ENCODE measurements at places on chromosomes 11 and 22.
A peak's percentile ranks its signal among the peaks of the same experiment; 100 is the strongest.

GRCh38 chr11:117595440-117595839 is 201.6 kb downstream of the DSCAML1 start:
- no peak for DNase-seq

GRCh38 chr11:114152785-114153184 is 93.3 kb downstream of the ZBTB16 start:
- no peak for DNase-seq

- no peak for DNase-seq
Measured at GRCh38 chr11:72743321-72744221, 8.6 kb downstream of the ARAP1 start.

GRCh38 chr11:44010789-44011251 is 37.0 kb upstream of the ACCSL start:
- no peak for DNase-seq

- no peak for DNase-seq
Measured at GRCh38 chr11:2663915-2664314, 35.9 kb downstream of the KCNQ1OT1 start.

DNA sequence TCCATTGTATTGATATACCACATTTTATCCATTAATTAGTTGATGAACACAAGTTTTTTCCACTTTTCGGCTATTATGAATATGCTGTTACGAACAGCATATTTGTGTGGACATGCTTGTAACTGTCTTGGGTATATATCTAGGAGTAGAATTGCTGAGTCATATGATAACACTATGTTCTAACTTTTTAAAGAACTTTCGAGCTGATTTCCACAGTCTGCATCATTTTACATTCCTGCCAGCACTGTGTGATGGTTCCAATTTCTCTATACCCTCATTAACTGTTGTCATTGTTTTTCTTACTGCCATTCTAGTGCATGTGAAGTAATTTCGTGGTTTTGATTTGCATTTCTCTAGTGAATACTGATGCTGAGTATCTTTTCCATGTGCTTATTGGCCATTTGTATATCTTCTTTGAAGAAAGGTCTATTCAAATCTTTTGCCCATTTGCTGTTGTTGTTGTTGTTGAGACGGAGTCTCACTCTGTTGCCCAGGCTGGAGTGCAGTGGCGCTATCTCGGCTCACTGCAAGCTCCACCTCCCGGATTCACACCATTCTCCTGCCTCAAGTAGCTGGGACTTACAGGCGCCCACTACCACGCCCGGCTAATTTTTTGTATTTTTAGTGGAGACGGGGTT is 7.4 kb upstream of the RCE1 start:
- DNase-seq, result no peak

DNA sequence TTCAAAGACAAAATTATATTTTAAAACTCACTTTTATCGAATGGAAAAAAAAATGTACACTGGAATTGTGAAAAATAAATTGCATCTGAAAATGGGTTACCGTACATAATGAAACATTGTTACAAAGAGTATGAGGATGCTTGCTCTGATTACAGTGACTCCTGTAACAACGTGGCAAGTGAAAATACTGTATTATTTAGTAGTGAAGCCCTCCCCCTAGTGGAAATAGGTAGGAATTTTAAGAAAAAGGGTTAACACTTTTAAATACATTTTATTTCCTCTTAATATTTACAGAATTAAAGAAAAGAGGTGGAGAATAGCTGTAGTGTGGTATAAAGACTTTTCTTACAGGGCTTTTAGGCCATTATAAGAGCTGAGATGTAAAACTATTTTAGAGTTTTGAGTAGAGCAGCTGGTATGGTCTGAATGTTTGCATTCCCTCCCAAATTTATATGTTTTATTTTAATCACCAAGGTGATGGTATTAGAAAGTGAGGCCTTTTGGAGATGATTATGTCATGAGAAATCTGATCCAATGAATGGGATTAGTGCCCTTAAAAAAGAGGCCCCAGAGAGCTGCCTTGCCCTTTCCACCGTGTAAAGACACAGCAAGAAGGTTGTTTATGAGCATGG is 25.2 kb downstream of the FAM76B start:
- DNase-seq, result no peak

- DNase-seq, result no peak
Measured at GRCh38 chr22:27250886-27251285, 550.7 kb downstream of the MN1 start.

GRCh38 chr11:95093548-95093947 is 3.9 kb downstream of the ENDOD1 start:
- DNase-seq, result no peak

- no peak for DNase-seq
Measured at GRCh38 chr11:77471558-77472193, 2.2 kb downstream of the PAK1 start.

- peak; percentile 33 for DNase-seq
Measured at GRCh38 chr22:36873614-36874308, 13.0 kb downstream of the NCF4 start.

DNA sequence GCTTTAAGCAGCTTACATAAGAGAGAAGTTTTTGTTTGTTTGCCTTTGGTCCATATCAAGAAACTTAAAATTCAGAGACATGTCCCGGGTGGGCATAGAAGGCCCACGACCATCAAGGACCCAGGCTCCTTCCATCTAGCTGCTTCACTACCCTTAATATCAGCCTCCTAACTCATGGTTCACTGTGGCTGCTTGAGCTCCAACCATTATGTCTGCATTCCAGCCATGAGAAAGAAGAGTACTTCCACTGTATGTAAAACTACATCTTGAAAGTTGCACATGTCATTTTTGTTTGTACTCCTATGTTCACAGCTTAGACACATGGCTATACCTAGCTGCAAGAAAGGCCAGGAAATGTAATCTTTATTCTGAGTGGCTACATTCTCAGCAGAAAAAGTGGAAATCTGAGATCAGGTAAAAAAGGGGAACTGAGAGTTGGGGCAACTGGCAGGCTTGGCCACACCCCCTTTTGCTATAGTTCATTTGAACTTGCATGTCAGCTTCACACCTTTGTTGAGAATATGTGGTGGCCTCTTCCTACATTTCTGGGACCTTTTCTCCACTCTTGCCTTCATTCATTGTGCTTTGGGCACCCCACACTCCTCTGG is 81.3 kb upstream of the TP53I11 start:
- DNase-seq, result no peak

GRCh38 chr22:37809672-37810333 is 2.1 kb downstream of the GCAT start:
- no peak for DNase-seq

DNA sequence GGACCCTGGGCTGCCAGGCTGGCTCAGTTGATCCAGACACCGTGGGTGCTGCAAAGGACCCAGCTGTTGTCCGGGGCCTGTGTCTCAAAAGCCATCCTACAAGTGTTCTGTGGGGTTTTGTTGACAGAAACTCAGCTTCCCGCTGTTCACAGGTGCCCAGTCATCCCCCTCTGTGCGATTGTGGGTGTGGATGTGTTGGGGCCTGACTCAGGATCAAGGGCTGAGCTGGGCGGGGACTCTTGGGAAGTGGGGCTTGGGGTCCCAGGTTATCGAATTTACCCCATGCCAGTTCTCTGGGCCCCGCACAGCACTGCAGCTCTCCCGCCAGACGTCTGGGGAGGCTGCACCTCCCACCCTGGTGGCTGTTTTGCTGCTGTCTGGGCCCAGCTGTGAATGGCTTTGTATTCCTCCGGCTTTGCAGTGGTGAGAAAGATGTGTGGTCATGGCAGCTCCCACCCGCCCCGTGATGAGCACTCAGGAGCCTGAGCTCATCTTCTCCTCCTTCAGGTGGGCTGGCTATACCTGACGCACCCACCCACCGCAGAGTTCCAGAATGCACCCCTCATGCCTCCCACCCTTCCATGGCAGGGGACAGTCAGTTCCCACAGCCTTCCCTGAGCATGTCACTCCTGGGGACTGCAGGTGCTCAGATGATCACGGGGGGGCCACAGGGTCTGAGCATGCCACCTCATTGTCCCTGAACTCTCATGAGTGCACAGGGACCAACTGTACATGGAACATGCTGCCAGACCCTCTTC is 3.6 kb upstream of the AP2A2 start:
- no peak for DNase-seq

DNA sequence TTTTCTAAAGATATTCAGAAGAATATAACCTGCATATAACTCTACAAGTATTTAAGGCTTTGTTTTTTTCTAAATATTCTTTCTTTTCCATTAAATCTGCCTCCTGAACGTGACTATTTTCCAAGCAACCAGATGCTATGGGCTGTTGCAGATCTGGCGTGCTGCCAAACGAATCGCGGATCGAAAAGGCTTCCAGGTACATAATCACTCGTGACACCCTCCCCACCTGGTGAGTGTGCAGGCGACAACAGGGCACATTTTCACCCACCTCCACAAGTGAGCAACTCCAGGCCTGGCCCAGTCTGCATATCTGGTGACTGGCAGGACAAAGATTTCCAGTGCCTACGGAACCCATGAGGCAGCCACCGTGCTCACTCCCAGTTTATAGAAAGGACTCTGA is 660.1 kb downstream of the OPCML start:
- DNase-seq, result no peak

- no peak for DNase-seq
Measured at GRCh38 chr11:72236083-72236697, 7.8 kb downstream of the PHOX2A start.

DNA sequence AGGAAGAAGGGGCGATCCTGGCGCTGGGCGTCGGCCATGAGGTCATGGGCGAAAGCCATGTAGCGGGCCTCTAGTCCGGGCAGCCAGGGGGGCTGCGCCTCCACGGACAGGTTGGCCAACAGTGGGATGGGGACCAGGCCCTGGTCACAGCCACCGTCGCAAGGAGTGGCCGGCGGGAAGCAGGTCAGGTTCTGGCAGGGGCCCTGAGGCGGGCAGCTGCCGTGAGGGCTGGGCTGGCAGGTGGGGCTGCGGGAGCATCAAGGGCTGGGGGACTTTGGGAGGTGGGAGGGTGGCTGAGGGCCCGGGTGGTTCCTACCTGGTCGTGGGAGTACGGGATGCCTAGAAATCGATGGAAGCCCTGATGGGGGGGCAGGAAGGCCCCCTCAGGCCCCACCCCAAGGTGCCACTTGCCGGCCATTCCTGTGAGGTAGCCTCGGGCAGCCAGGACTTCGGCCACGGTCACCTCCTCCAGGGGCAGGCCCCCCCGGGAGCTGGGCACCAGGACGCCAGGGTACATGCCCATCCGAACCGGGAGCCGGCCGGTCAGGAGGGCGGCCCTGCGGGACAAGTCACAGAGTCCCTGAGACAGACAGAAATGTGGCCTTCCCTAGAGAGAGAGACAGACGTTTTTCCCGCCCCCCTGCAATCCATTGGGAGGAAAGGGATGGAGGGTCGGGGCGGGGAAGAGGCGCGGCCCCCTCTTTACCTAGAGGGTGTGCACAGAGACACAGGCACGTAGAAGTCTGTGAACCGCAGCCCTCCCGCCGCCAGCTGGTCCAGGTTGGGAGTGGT is 906 bp downstream of the ARSA start:
- no peak for DNase-seq

DNA sequence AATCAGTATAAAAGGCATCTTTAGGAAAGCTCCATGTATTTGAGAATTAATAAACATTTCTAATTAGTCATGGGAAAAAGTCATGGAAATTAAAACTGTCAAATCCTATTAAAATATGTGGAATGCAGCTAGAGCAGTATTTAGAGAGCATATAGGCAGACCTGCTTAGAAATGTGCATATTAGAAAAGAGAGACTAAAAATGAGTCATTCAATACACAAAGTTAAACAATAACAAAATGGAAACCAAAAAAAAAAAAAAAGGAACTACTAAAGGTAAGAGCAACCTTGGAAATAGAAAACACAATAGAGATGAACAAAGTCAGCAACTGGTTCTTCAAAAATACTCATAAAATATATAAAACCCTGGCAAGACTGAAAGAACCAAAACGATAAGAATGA is 59.7 kb upstream of the RASSF10 start:
- DNase-seq, result no peak

DNA sequence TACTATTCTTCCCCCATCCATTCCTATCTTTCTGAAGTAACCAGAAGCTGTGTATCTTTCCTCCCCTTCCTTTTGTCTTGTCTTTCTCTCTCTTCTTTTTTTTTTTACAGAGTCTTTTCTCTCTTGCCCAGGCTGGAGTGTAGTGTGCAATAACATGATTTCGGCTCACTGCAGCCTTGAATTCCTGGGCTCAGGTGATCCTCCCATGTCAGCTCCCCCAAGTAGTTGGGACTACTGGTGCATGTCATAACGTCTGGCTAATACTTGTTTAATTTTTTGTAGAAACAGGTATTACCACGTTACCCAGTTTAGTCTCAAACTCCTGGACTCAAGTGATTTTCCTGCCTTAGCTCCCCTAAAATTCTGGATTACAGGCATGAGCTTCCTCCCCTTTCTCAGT is 86.5 kb downstream of the IGLL5 start:
- no peak for DNase-seq

DNA sequence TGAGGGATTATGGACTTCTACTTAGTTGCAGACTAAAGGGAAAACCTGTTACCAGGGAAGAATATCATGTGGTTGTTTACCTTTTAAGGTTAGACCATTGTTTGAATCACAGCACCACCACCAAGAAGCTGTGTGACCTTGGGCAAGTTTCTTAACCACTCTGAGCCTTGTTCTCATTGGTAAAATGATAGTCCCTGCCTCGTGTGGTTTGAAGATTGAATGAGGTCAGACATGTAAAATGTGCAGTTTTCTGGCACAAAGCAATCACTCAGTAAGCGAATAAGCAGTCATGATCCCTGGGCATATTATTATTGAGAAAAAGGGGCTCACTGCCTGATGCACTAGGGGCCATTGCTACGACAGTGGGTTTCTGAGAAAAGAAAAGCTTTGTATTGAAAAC is 28.3 kb downstream of the MOV10L1 start:
- no peak for DNase-seq

DNA sequence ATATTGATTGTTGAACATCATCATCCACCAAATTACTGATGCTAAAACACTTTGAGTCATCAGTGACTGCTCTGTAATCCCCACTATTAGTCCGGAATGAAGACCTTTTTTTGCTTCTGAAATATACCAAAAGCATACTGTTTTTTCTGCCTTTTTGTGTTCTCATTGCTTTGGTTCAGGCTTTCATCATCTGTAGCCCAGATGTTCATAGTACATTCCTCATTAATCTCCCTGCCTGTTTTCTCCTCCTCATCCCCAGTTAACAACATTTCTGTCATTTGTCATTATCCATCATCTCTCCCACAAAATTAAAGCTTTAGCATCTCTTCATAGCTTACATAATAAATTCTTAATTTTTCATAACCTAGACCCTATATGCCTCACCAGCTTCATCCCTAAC is 9.2 kb downstream of the CEP57 start:
- DNase-seq, result no peak

DNA sequence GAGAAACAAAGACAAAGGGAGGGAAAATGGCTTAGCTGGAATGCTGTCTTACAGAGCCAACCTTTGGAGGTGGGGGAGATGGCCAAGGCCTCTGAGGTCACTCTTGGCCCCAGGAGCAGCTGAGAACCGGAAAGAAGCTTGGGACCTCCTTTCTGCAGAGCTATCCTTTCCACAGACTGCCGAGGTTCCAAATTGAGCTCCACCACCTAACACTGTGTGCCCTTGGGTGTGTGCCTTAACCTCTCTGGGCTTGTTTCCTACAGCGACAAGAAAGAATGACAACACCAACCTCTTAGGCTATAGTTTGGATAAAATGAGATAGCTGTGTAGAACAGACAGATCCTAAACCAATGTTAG is 23.2 kb downstream of the RTN4RL2 start:
- DNase-seq, result no peak

GRCh38 chr11:81192516-81192915 is 1541.1 kb downstream of the FAM181B start:
- DNase-seq, result no peak

- no peak for DNase-seq
Measured at GRCh38 chr11:27355575-27356104, 7.4 kb downstream of the CCDC34 start.

Data from stimulated activated CD4-positive, alpha-beta T cell treated with anti-CD3 and anti-CD28 coated beads, Interleukin-1b, Interleukin-23, amount 100 ng/mL, for 48 hours (primary cell).